AG08396 (cell line): ENCODE measurements at places on chromosomes 1 and 21.
A peak's percentile ranks its signal among the peaks of the same experiment; 100 is the strongest.

DNA sequence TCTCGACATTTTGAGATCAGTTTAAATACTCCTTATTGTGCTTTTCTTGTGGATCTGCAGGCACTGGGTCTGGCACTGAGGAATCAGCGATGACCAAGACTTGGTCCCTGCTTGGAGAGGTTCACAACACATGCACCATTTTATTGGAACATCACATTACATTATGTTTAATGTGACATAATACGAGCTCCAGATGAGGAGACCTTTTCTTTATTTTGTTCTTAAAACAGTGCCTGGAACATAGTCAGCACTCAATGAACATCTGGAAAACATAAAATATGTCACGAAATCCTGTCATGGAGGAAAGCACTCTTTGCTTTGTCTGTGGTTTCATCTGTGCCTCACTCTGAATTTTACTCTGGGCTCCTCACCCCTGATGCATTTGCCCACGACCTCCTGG lies 110.7 kb downstream of the ST6GALNAC3 start:
- DNase-seq, result no peak

DNA sequence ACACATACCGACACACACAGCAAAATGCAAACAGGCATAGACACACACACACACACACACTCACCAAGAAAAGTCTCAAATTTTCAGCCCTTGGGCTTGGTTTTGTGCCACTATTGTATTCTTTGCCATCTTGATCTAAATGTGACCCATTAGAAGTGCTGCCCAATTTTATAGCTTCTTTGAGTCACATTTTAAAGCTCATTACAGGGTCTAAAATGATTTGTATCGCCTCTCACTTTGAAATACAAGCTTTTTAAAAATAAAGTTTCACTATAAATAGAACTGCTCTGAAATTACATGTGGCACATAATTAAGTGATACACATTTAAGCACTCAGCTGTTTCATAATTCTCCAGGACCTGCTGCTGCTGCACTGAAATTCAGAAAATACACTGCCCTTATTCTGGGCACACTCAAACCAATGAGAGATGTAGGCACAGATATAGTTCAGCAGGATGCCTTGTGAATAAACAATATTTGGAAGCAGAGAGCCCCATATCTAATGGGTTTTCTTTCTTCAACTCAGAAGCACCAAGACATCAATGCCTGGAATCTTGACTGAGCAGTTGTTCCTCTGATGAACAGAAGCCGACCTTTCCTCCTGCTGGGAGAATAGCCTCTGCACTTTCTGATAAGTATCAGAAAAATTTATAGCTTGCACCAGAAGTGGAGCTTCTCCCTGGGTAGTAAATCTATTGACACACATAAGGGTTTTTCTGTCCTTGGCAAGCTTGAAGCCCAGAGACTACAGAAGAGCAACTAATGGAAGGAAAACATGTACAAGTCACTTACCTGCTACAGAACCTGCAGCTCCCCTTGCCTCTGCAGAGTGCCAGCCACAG lies 37.0 kb upstream of the PLPPR4 start:
- DNase-seq, result no peak

- DNase-seq, result no peak
Observed at GRCh38 chr21:42707207-42707830, 53.9 kb downstream of the PDE9A start.

GRCh38 chr1:53278298-53278725 lies 40.0 kb upstream of the MAGOH start:
- DNase-seq, result peak; percentile 85

GRCh38 chr1:225709101-225709500 lies 56.2 kb upstream of the ENAH start:
- no peak for DNase-seq

- DNase-seq, result no peak
Observed at GRCh38 chr1:189708674-189709073, 769.0 kb downstream of the BRINP3 start.

DNA sequence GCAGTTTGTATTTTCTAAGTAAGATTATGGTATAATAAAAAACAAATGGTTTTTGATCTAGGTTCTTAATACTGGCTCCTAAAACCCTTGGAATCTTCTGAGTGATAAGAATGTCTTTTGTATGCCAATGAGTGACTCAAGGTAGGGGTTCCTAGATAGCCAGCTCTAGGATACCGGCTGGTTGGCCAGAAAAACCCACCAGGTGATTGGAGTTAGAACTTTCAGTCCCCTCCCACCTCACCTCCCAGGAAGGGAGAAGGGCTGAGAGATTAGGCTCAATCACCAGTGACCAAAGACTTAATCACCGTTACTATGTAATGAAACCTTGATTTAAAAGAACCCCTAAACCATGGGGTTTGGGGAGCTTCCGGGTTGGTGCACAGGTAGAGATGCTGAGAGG lies 8.7 kb upstream of the BRDT start:
- DNase-seq, result no peak

DNA sequence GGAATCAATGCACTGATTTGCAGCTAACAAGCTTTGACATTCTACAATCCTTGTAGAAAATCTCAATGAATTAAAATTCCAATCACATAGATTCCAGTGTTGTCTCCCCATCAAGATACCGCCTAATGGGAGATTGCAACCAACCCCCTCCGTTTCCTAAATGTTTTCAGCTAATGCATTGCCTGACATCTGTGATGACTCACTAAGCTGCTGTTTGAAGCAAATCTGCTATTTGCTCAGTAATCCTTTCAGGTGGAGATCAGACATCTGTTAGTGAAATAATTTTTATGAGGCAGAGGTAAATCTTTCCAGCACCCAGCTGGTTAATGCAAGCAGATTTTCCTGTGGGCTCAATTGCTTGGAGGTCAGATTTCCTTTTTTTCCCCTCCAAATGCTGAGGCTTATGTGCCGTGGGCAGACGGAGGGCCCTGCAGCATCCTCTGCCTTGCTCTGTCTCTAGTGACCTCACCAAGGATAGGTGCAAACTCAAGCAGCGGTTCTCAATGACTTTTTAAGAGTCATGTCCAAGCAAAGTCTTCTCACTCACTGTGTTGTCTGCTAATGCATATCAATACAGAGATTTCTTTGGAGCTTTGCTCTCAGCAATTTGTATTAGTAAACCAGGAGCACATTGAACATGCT lies 91.1 kb upstream of the RAB3GAP2 start:
- DNase-seq, result no peak

- DNase-seq, result peak; percentile 54
Observed at GRCh38 chr21:45074818-45075595, 627 bp downstream of the ADARB1 start.

DNA sequence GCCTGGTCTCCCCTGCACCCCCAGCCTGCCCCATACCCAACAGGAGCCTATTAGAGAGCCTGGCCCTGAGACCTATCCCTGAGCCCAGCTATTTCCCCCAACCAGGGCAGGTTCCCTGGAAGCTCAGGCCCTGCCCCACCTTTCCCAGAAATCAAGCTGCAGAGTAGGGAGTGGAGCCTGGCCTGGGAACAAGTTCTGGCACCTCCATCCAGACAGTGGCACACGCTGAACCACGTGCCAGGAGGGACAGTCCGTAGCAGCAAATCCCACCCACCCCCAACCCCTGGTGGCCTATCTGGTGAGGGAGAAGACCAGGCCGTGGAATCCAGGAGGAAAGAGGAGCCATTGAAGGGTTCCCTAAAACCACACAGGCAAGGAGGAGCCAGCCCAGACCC lies 22.6 kb downstream of the TNNT2 start:
- DNase-seq, result no peak

DNA sequence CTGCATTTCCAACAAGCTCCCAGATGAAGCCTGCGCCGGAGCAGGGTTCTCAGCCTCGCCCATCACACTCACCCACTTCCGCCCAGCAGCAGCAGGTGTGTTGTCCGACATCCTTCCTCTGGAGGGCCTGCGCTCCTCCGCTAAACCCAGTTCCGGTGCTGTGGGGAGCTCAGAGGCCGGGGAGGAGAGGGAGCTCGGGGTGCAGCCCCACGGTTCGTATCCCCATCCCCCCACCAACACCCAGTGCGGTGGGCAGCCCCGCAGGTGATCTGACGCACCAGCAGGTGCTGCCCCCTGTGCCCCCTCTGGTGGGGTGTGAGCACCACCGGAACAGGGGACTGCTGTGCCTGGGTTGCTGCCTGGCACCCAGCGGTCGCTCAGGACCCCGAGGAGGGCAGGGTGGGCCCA lies 3.4 kb upstream of the PEX10 start:
- no peak for DNase-seq

GRCh38 chr1:19412654-19413053 lies 72.7 kb downstream of the CAPZB start:
- no peak for DNase-seq

DNA sequence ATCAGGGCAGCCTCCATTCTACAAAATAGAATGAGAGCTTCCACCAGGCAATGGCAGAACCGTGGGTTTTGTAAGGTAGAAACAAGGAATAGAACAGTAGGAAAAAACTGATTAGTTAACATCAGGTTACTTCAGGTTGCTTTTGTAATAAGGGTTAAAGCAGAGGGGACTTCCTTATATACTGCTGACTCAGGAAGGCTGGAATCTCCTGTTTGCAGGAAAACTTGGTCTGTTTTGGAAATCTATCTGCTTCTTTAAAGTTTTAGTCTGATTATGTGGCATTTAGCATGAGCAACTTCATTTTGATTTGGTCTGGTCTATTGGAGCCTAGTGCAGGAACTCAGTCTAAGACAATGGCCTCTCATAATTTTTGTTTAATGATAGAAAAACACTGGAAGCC lies 32.7 kb upstream of the RAB4A start:
- no peak for DNase-seq

DNA sequence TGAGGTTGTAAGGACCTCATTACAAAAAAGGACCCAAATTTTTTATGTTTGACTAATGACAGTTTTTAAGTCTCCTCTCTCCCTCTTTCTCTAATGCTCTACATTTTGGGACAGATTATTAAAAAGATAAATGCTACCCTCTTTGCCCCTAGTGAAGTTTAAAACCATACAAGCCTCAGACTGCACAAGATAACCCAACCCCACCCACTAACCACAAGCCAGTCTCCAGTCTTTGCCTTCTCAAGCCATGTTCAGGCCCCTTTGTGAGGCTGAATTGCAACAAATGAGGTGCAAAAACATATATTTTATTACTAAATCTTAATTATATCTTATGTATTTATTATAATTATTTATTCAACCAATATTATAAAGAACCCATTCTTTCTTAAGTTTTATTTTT lies 597.2 kb upstream of the BRINP3 start:
- DNase-seq, result no peak

GRCh38 chr1:24901791-24902470 lies 28.1 kb downstream of the RUNX3 start:
- no peak for DNase-seq

DNA sequence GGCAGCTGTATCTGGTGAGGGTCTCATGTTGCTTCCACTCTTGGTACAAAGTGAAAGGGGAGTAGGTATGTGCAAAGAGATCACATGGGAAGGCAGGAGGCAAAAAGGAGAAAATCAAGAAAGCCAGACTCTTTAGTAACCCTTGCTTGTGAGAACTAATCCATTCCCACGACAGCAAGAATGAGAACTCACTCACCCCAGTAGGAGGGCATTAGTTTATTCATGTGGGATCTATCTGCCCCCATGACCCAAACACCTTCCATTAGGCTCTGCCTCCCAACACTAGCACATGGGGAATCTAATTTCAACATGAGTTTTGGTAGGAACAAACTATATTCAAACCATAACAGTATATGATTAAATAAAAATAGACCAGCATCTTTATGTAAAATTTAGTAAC lies 57.6 kb downstream of the ZNHIT6 start:
- no peak for DNase-seq

- DNase-seq, result no peak
Observed at GRCh38 chr21:46253610-46254124, 25.1 kb upstream of the LSS start.

- no peak for DNase-seq
Observed at GRCh38 chr1:235867903-235868469, 1.3 kb upstream of the LYST start.

DNA sequence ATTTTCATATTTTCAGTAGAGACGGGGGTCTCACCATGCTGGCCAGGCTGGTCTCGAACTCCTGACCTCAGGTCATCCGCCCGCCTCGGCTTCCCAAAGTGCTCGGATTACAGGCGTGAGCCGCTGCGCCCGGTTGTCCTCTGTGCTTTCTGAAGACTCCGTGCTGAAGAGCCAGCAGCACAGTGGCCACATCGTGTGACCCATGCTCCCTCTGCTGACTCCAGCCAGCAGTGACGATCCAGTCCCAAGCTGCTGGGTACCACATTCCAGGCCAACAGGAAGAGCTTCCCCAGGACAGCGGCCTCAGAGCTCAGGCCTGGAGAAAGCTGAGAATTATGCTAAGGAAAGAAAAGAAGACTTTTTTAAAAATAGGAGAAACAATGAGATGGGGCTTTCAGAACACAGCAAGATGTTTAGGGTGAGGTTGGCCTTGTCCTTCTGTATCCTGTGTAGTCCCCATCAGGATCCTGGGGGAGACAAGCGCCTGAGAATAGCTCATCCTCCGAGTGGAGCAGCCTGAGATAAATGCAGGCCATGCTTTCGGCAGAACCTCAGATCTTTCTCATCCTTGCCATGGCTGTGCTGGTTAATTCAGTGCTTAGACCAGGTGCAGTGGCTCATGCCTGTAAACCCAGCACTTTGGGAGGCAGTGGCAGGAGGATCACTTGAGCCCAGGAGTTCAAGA lies 207.1 kb downstream of the SLC35F3 start:
- peak; percentile 28 for DNase-seq

DNA sequence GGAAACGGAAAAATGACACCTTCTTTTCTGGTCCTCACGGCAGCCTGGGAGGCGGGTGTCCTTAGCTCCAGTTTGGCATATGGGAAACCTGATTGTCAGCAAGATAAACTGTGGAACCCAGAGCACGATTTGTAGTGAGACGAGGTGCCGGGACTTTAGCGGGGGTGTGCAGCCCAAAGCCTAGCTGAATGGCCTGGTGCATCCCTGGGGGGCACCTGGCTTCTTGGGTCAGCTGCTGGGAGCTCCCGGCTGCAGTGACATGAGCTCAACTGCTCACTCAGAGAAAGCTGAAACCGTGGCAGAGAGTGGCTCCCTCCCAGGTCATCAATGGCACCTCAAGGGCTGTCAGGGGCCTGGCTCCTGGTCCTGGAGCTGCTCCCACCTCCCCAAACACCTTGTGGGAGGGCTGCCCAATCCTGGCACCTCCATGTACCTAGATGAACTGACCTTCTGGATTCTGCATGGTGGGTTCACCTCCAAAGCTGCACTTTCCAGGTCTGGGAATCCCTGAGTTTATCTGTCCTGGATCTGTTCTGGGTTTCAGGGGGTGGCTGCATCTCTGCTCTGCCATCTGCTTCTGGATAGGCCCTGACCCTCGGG lies 260.5 kb downstream of the MATN1 start:
- DNase-seq, result no peak

DNA sequence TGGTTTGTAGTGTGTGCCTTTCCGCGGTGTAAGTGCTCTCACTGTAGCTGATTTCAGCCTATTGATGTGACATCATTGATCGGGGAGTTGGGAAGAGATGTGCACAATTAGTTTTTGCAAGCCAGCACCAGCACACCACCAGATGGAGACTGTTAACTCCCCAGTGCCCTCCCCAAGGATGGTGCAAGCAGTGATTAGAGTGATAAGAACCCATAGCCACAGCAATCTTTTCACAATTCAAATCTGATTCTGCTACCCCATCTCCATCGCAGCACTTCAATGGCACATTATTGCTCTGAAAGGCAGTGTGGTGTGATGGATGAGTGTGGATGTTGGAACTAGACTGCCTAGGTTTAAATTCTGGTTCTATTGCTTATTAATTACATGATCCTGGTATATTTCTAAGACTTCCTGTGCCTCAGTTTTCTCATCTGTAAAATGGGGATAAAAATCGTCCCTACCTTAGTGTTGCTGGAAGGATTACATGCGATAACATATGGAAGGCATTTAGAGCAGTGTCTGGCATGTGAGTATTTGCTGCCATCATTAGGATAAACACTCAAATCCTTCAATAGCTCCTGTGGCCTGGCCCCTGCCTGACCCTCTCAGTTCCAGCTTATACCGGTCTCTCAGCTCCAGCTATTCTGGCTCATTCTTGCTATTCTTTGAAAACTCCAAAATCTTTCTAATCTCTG lies 6.7 kb downstream of the CSF3R start:
- no peak for DNase-seq
